ENCODE measurements at places on chromosomes 1 and 21.

DNA sequence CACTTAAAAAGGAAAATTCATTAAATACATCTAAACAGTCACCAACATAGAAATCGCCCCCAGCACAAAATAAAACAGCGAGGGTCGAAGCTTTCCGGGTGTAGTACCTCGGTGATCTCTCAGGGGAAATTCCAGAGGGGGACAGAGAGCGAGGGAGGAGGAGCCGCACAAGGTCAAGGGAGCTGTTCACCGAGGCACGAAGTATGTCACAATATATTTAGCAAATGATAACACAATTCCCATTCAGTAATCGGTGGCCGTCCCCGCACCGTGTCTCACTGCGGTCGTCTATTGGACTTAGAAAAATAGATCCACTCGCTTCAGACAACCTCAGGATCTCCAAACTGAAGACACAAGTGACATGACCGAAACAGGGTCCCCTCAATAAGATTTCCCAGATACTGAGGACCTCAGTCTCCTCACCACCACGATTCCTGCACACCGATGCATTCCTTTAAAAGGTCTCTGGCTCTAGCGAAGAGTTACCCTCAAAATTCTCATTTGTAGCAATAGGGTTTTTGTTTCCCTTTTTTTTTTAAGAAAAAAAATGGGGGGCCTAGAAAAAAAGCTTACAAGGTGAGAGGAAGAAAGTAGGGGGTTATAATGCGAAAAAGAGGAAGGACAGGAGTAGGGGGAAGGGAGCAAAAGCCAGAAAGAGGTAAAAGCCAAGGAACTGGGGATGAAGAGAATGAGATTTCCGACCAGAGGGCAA lies 1.1 kb downstream of the LPGAT1 start:
- no peak for DNase-seq

- DNase-seq = no peak
Observed at GRCh38 chr1:180135535-180135934, 19.1 kb upstream of the QSOX1 start.

DNA sequence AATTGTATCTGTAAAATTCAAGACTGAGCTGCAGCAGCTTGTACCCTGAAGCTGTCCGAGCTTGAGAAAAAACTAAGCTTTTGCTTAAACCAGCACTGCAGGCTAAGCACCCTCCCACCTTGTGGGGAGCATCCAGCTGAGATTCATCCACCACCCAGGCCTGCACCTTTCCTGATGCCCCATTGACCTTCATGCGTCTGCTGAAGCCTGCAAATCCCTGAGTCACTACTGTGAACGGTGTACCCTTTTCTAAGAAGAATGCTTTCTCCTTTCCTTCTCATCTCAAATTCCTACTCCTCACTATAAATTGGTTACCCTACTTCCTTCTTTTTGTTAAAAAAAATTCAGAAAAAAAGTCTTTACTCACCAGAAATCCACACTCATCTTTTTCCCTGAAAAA lies 90.9 kb upstream of the RGS18 start:
- no peak for DNase-seq

- DNase-seq = no peak
Observed at GRCh38 chr1:29436181-29436785, 200.0 kb downstream of the PTPRU start.

DNA sequence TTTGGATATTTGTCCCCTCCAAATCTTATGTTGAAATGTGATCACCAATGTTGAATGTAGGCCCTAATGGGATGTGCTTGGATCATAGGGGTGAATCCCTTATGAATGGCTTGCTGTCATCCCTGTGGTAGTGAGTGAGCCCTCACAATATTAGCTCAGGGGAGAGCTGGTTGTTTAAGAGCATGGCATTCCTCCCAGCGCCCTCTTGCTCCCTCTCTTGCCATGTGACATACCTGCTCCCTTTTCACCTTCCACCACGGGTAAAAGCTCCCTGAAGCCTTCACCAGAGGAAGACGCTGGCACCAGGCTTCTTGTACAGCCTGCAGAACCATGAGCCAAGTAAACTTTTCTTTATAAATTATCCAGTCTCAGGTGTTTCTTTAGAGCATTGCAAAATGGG lies 305.6 kb downstream of the KCTD3 start:
- DNase-seq = no peak

DNA sequence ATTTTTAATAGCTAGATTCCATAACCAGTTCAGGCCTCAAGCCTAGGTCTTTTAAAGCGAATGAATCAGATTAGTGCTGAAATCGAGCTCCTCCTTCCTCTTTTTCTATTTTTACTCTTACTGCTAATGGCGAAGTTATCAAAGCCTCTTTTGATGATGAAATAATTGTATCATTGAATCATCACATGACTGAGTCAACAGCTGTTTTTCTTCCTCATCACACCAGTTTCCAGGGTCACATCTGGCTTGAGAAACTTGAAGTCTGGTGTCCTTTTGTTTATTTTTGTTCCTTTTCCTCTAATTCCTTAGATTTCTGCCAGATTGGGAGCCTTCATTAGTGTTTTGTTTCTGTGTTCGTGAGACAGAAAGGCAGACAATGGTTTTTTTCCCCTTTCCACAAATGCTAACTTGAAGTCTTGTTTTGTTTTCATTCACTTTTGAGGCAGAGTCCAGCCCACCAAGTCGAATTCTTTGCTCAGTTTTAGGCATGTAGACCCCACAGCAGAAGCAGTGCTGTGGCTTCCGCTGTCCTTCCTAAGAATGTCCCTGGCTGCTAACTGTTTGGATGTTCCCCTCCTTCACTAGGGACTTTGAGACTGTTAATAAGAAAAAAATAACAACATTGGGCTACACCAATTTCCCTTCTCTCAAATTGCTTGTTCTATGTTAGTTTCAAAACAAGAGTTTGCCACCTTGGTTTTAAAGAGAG lies 51.9 kb upstream of the FMOD start:
- no peak for DNase-seq

GRCh38 chr1:204725821-204726448 lies 40.4 kb upstream of the LRRN2 start:
- DNase-seq = no peak

DNA sequence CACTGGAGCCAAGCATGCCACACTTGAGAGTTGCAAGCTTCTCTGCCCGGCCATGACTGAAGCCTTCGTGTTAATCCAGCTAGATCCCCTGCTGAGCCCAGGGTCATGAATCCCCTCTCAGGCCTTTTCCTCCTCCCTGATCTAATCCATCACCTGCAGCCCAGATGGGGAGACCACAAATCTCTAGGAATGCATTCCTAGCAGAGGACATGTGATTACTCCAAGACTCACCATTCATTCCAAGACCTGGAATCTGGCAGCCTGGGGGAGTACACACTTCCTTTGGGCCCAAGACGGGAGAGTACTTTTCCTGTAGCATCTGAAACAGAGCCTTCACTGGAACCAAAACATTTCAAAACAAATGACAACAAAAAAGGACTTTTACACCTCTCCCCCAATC lies 269.3 kb upstream of the NFIA start:
- DNase-seq = no peak

DNA sequence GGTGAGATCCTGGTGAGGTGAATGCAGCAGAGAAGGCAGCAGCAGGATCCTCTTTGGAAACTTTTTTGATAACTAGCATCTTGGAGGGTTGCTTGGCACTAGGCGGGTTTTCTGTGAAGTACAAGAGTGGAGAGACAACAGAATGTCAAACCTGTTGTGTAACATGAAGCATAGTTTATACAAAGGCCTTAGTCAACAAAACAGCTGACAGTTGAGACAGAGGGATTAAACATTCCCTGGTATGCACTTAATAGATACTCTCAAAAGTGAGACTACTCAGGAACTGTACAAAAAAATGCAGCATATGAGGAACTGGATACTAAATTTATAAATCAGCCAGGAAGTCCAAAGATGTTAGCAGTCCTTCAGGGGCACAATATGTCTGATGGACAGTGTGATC lies 16.4 kb upstream of the CCDC17 start:
- no peak for DNase-seq

All from activated effector memory CD4-positive, alpha-beta T cell treated with anti-CD3 and anti-CD28 coated beads, Interleukin-2, amount 50 U/mL, for 16 hours (primary cell).